ENCODE measurements at places on chromosomes 2 and 18.

DNA sequence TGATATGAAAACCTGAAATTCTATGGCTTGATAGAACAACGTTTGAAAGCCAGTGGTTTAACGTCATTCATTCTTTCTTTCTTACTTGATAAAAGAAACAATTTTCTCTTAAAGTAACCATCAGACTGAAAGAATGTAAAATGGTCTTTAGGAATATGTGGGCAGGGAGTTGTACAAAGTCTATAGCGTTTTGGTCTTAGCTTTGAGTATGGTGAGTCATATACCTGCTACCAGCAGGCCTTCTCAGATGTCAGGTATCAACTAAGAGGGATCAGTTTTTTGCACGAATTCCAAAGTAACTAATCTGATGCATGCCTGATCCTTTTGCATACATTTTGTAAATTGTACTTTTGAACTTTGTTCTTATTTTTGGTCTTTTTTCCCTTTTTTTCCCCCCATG lies 101.5 kb upstream of the DSEL start:
- no peak for DNase-seq

GRCh38 chr2:1931003-1931914 lies 186.9 kb upstream of the PXDN start:
- DNase-seq = no peak

DNA sequence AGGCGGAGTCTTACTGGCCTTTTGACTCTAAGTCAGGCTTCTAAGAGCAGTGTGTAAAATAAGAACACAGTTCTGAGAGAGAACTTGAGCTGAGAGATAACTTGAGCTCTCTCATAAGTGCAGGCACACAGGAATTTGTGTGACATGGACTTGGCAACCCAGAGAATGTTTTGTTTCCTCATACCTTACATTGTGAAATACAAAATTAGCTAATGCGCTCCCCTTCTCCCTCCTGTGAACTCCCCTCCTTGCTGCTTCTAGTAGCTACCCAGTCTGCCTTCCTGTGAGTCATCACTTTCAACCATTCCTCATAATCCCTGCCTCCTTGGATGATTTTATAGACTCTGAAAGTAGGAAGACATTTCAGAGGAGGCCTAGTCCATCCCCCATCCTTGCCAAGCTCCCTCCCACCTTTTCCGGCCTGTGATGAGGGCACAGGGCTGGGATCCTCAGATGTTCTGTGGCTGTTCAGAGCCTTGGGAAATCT lies 22.6 kb downstream of the FER1L5 start:
- no peak for DNase-seq

DNA sequence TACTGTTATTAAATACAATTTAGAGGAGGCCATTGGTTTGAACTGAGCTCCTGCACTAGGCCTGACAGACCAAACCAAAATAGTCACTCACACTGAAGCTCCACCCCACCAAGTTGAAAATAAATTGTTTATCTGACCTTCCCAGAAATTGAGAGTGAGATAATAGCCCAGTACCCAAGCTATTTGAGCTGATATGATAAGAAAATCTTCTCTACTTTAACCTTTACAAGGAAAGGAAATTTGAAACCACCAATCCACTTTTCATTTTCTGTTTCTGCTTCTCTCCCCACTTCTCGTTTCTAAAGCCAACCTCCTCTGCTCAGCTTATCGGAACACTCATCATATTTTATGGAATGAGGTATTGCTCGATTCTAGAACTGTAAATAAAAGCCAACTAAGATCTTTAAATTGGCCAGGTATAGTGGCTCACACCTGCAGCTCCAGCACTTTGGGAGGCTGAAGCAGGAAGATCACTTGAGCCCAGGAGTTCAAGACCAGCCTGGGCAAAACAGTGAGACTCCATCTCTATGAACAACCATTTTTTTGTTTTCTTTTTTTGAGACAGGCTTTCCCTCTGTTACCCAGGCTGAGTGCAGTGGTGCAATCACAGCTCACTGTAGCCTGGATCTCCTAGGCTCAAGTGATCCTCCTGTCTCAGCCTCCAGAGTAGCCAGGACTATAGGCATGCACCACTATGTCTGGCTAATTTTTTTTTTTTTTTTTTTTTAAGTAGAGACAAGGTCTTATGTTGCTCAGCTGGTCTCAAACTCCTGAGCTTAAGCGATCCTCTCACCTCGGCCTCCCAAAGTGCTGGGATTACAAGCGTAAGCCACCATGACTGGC lies 13.3 kb upstream of the GALM start:
- DNase-seq = no peak

- DNase-seq = no peak
Observed at GRCh38 chr2:3121601-3122000, 256.0 kb downstream of the EIPR1 start.

- DNase-seq = no peak
Observed at GRCh38 chr2:106977717-106978116, 91.8 kb upstream of the ST6GAL2 start.

DNA sequence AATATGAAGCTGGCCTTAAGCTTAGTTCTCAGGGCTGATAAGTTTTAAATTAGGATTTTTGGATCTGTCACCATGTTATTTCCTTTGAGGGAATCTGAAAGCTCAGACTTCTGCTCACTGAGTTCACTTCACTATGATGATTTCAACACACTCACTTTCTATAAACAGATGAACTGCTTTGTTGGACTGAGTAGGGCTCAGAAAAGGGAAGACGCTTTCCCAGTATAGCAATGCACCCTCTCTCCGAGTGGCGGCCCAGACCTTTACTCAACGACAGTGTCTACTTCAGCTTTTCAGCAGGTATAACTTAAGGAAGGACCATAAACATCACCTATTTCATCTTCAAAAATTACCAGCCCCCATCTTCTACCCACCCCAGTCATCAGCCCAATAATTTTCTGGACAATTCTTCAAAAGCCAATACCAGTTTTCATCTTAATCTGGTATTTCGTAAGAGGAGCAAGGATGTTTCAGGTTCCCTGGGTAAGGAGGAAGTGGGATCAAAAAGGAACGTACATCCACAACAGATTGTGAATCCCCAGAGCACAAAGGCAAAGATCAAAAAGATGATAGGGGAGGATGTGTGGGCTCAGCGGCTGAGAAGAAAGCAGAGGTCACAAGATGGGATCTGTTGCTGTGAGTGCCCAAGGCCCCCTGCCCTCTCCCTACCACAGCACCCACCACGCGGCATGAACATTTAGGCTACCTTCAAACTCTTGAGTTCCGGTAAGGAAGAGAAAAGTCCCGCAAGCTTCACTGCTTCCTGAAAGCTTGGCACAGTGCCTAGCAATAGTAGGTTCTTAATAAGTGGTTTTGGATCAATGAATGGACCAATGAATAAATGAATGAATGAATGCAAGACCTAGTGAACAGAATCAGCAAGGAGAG lies 41.9 kb downstream of the LPIN2 start:
- DNase-seq = peak; percentile 38
